Mesothelial cell of epicardium (in vitro differentiated cells): ENCODE measurements at places on chromosomes 6 and 20.

DNA sequence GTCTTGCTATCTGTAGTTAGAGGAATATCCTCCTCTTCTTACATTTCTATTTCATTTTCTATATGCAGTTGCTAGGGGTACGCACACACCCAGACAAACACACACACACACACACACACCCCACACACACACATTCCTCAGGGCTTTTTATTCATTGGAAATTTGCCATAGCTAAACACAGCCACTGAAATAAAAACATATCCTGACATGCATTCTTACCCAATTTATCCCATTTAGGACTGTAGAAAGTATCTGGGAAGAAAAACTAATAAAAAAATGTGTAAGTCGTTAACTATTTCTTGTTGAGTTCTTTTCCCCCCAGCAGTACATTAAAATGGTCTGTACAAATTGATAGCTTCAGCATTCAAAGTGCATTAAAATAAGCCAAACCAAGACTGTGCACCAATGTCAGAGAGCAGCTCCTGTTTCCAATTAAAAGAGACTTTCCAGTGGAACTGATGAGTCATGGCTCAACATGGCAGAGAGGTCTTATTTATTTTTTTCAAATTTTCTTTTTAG, 357.9 kb upstream of the AGPAT4 start:
- no peak for DNase-seq

DNA sequence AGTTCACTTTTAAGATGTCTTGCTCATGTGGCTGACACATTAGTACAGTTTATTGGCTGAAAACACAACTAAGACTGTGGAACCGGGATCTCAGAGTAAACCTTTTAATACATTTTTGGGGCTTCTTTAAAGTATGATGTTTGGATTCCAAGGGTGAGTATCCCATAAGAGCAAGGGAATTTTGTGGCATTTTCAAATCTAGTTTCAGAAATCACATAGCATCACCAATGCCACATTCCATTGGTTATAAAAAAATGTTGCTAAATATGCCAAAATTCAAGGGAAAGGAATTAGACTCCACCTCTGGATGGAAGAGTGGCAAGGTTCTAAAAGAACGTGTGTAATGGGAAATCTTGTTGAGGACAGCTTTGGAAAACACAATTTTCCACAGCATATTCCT, 338.6 kb downstream of the COL12A1 start:
- no peak for DNase-seq

DNA sequence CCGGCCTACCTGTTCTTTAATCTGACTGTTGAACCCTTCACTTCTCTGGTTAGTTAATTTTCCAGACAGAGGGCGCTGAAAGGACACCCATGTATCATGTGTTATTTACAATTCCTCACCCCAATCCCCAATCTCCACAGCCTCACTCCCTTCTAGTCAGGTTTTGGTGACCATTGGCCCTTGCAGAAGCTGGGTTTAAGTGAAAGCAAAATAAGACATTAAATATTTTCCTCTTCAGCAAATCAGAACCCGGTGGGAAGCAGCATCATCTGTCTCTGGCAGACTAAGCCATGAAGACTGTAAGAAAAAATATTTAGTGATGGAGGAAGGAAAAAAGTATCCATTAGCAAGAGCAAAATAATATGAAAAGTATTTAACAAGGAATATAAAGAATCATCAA, 9.4 kb upstream of the HLA-DQA1 start:
- no peak for DNase-seq

GRCh38 chr6:169869301-169869700, 117.9 kb downstream of the ERMARD start:
- no peak for DNase-seq

DNA sequence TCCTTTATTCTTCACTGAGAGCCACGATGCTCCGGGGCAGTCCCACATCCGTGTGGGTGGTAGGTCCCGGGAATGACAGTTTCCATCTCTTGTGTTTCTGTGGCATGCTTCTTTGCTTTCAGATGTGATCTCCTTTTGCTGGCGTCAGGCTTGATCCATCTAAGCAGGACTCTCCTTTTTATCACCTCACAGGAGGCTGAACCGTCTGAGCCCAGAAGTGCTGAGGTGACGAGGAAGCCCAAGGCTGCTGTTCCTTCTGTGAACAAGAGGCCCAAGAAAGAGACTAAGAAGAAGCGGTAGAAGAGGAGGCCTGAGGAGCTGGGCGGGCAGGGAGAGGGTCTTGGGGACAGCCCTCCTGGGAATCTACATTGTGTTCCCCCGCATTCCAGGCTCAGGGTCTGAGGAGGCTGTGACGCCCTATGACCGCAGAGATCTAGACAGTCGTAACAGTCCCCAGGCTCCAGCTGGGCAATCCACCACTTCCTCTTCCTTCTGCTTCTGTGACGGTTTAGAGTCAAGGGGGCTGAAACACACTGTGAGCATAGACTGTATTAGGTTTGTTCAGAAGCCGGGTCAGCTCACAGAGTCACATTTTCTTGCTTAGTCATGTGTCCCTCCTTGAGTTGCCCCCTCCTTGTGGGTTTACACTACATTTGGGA, 26.8 kb downstream of the MANBAL start:
- DNase-seq, result no peak

GRCh38 chr6:144728804-144729203, 443.7 kb downstream of the UTRN start:
- DNase-seq, result no peak

DNA sequence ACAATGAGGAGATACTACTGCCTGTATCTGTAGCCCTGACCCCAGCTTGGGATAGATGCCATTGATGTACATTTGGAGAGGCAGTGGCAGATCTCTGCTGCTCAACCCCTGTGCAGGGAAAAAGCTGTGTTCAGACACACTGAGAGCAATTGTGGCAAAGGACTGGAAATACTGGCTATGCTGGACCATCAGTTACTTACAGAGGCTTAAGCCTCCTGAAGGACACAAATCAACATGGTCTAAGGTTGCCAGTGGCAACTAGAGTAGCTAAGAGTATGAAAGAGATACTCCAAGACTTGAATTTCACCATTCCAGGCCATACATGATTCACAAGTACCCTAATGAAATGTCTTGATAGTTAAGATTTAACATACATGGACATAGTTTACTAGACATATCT, 32.4 kb upstream of the ENPP4 start:
- DNase-seq, result no peak

- DNase-seq, result no peak
Observed at GRCh38 chr6:111291336-111292259, 191.4 kb downstream of the REV3L start.

DNA sequence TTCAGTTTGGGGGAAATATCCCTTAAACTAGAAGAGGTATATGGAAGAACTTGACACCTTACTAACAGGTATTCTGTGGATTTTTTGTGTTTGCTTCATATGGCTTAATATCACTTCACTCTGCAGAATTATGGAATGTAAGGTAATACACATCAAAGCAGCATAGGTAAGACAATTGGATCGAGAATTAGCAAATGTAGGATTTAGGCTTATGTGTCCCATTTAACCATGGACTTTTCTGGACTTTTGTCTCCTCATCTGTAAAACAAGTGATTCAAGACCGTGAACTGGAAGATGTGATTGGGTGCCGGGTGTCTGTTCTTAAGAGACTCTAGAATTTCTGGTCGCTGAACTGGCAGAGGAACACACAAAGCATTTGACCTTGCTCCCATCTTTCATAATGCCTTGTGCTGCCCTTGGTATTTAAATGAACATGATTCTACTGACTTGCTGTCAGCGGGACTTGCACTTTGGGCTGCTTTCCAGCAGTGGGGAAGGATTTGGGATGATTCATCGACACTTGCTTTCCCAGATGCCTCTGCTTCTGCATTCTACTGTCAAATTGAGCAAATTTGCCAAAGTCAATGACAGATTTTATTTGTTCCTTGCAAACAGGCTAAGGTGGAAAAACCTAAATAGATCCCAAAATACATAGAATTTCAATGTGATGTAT, 199.8 kb downstream of the PLCB1 start:
- no peak for DNase-seq

DNA sequence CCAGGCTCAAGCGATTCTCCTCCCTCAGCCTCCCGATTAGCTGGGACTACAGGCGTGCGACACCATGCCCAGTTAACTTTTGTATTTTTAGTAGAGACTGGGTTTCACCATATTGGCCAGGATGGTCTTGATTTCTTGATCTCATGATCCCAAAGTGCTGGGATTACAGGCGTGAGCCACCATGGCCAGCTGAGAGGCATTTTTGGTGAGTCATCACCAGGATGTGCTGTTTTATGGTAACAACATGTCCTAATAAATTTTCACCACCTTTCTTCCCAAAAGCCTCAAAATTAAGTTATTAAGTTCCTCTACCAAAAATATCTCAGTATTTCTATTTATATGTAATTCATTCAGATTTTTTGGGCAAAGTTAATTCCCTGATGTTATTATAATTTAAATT, 53.5 kb downstream of the COL21A1 start:
- DNase-seq, result no peak
